ENCODE measurements at places on chromosomes 16 and 17.

- no peak for DNase-seq
Observed at GRCh38 chr17:69773081-69773480, 301.9 kb upstream of the KCNJ16 start.

DNA sequence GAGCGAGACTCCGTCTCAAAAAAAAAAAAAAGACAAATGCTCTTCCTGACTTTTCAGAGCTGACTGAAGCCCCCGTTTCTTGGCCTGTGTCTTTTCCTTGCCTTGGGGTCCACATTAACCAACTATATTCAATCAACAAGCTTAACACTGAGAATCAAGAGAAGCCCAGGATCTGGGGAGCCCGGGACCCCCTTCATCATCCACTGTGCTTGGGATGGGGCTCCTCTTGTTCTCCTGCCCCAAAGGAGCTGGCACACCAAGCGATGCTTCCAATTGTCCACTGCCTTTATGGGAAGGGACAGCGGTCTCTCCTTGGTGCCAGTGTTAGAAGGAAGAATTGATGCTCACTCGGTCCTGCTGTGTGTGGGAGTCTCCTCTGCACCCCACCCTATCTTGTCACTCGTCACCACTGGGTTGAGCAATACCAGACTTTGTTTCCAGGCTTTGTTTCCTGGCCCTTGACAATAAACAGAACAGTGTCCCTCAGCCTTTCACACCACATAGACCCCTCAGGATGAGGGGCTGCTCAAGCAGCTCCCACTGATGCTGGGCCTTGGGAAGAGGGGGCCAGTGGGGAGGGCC, 146.7 kb downstream of the KCNJ12 start:
- no peak for DNase-seq

GRCh38 chr16:59459806-59460205, 725.7 kb upstream of the GOT2 start:
- no peak for DNase-seq

DNA sequence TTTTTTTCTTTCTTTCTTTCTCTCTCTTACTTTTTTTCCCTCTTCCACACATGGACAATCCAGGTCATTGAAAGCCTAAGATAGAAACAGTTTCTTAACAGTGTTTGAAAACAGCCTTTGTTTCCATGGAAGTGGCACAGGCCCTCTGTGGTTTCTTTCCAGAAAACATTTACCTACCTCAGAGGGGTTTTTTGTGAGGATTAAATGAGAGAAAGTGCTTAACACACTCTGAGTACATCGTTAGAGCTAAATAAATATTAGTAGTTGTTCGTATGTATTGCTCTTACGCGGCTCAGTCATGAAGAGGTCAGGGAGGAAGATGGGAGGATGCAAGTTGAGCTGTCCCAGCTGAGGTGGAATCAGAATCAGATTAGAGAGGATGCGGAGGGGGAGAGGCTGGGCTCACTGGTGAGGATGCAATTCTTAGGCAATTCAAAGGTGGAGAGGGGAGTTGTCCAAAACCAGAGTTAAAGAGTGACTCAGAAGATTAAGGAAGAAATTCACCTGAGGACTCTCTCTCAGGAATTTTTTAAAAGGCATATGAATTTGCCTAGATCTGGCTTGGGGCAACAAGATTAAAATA, 345.4 kb downstream of the PMP22 start:
- no peak for DNase-seq

- no peak for DNase-seq
Observed at GRCh38 chr17:72477491-72477890, 356.7 kb downstream of the SOX9 start.

GRCh38 chr16:21302898-21303528, 24.9 kb upstream of the CRYM start:
- DNase-seq, result no peak

DNA sequence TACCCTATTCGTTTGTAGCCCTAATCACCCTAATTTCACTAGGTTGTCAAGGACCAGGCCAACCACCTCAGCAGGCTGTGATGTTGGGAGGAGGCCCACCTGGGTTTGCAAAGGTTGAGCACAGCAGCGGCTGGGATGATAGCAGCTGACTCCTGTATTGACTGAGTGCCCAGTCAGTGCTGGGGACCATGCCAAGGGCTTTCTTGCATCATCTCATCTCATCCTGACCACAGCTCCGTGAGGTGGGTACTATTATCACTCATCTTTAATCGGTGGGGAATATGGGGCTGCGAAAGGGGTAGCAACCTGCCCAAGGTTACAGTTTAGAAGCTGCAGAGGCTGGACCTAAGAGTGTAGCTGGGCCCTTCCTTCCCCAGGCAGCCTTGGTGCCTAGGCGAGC, 11.7 kb downstream of the ATPAF2 start:
- DNase-seq, result no peak

- no peak for DNase-seq
Observed at GRCh38 chr17:7292729-7293128, 1.7 kb downstream of the YBX2 start.

DNA sequence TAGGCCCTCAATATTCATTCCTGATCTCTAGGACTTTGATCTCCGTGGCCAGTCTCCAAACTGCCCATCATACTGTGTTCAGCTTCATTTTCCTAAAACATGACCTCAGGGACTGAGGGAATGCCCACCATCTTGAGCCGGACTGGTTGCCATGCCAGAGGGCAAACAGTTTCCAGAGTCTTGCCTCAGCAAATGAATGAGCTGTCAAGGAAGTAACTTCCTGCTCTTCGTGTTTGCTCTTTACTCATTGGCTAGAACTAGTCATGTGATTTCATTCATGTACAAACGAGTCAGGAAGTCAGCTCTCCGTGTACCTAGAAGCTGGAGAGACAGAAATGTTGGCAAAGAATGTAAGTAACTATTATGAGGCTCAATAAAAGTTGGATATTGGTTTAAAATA, 50.2 kb downstream of the ANKFN1 start:
- DNase-seq, result no peak

DNA sequence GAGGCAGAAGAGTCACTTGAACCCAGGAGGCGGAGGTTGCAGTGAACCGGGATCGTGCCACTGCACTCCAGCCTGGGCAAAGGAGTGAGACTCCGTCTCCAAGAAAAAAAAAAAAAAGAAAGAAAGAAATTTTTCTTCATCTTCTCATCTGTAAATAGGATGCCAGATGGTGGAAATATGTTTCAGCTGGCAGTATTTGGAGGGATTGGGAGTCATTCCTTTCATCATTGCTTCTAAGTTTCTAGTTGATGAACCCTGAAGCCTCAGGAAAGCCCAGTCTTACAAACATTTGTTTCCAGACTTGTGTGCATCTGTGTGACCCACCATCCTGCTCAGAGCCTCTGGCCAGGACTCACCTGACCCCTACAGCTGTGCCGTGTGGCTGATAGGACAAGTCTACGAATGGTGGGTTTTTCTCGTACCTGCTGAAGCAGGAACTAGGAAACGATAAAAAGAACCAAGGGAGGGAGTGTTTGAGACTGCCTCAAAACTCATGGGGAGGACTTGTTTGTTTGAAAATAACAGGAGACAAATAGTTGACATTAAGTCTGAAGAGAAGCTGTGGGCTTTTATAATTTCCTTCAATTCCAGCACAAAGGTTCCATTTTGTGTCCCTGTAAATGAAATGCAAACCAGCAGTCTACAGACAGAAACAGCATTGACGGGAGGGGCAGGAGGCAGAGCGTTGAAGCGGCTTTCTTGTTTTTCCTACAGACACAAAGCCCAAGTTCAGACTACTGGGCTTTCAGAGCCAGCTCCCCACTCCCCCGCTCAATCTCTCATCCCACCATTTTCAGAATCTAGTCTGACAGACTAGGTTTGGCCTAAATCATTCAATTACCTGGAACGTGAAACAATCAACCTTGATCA, 24.9 kb downstream of the CDRT4 start:
- DNase-seq, result no peak

DNA sequence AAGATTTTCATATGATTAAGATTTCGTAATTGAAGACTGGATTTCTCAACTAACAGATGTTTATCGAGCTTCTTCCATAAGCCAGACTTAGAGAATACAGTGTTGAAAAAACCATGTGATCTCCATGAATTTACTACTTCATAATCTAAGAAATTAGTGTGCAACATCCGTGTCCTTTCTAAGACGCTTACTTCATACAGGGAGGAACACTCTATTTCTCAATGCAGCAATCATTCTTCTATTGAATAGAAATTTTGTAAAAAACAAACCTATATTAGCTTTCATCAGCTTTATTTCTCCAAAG, 946.3 kb downstream of the KCNJ2 start:
- DNase-seq, result no peak

- DNase-seq, result peak; percentile 27
Observed at GRCh38 chr17:5035315-5035714, at the start of gene SLC52A1. SLC52A1 (minus strand) TSS chr17:5035426; CDS start chr17:5034606, 820 bp downstream.

DNA sequence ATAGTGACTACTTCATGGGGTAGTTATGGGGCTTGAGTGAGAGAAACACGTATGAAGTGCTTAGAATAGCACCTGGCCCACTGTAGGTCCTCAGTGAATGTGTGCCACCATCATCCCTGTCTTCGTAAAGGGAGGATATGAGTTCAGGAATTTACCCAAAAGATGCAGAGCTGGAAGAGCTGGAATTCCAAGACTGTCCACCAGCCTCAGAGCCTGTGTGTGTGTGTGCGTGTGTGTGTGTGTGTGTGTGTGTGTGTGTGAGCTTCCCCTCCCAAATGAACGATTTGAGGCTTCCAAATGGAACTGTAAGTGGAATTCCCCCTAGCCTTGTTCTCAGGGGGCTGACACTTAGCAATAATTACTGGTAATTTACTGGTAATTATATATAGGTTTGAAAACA, 27.3 kb downstream of the WFDC1 start:
- DNase-seq, result no peak

DNA sequence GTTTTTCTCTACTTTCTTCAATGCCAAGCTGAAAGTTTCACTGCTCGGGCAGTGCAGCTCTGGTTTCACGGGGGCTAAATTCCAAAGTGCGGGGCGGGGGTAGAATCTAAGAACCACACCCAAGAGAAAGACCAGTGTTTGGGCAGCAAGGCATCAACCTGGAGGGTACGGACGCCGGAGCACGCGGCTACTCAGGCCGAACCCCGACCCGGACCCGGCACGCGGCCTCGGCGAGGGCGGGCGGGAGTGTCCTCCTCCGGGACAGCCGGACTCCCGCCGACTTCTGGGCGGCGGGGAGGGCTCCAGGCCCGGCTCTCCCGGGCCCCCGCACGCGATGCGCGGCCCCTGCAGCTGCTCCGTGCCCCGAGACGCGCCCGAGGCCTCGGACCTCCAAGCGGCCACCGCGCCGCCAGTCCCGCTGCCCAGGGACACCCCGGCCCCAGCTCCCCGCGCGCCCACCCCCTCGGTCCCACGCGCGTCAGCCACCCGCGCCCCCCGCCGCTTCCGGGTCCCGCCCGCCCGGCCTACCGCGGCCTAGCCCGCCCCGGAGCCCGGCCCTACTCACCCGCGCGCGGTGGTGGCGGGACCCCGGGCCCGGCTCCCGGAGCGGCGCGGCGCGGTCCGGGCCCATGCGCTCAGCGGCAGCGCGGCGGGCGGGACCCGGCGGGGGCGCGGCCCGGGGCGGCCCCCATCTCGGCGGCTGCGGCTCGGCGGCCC, 561 bp downstream of the AXIN1 start:
- peak; percentile 34 for DNase-seq

DNA sequence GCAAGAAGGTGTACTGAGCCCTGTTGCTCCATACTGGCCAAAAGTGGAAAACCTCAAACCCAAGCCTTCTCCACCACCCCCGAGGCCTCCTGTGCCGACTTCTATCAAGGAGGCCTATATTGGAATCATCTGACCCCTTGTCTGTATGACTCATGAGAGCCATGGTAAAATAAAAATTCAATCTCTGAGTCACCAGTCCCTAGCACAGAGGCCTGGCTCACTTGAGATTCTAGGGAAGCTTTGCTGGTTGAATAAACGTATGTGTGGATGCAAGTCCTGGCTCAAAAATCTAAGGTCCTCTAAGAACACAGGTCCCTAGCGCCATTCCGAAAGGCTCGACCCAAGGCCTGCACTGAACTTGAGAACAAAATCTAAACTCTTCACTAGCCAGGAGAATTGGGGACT, 15.0 kb downstream of the NSMCE1 start:
- peak; percentile 24 for DNase-seq

GRCh38 chr16:89002851-89003830, 26.1 kb upstream of the CBFA2T3 start:
- no peak for DNase-seq

GRCh38 chr16:3173892-3174617, 13.9 kb upstream of the OR1F1 start:
- no peak for DNase-seq

DNA sequence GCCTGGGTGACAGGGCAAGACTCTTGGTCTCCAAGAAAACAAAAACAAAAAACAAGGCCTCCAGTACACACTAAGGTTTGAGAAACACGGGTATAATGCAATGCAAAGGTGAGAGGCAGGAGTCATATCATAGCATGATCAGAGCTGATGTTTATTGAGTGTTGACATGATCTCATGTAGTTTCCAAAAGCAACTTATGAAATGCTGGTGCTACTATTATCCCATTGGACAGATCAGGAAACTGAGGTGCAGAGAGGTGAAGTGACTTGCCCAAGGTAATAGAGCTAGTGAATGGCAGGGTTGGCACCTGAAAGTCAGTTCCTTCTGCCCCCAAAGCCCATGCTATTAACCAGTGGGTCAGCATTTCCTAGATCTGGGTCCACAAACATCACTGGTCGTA, 3.1 kb upstream of the NPIPB7 start:
- no peak for DNase-seq

DNA sequence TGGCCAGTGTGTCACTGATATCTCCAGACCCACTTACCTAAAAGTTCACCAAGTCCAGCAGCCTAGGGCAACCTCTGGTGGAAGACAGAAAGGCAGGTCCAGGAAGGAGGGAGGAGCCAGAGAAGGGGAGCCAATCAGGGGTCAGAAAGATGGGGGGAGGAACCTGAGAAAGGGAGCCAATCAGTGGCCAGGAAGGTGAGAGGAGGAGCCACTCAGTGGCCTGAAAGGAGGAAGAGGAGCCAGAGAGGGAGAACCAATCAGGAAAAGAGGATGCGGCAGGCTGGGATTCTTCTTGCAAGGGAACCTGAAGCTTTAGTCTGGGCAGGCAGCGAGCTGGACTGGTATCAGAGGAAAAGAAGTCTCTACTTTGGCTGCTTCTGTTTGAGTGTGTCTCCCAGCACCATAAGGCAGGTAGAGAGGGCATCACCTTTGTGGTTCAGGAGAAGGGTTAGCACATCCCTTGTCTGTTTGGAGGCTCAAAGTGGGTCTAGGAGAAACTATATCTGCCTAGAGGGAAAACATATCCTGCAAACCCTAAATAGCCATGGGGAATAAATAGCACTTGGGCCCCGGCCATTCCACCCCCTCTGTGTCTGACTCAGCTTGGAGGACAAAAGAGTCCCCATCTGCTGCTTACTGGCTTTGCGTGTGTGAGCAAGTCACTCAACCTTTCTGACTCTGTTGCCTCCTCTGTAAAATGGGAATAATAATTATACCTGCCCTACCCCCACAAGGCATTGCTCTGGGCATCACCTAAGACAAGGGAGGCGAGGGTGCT, 43.4 kb upstream of the CRHR1 start:
- DNase-seq, result peak; percentile 23
